Inflammatory macrophage treated with lipopolysaccharide for 1 hour (primary cell): ENCODE measurements at places on chromosomes 3 and 15.

DNA sequence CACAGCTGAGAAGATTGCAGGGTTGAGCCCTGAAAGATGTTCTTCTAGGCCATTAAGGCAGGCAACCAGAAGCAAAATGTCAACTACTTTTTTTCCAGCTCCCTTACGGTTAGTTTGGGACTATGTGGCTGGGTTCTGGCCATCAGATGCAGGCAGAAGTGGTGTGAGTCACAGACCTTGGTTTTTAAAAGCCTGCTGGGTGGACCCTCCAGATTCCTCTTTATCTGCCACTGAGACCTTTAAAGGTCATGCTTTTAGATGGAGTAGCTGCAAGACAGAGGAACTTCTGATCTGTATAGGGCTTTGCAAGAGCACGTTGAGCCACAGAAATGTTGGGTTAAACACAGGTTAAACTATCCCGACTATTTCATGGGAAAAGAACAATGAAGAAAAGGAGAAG lies 102.9 kb downstream of the CHST2 start:
- DNase-seq = no peak

- no peak for DNase-seq
These were observed 47.2 kb upstream of the SLC41A3 start for GRCh38 chr3:126130981-126131745.

- DNase-seq = peak; percentile 63
These were observed 16.4 kb downstream of the CCDC12 start for GRCh38 chr3:46960081-46960701.

DNA sequence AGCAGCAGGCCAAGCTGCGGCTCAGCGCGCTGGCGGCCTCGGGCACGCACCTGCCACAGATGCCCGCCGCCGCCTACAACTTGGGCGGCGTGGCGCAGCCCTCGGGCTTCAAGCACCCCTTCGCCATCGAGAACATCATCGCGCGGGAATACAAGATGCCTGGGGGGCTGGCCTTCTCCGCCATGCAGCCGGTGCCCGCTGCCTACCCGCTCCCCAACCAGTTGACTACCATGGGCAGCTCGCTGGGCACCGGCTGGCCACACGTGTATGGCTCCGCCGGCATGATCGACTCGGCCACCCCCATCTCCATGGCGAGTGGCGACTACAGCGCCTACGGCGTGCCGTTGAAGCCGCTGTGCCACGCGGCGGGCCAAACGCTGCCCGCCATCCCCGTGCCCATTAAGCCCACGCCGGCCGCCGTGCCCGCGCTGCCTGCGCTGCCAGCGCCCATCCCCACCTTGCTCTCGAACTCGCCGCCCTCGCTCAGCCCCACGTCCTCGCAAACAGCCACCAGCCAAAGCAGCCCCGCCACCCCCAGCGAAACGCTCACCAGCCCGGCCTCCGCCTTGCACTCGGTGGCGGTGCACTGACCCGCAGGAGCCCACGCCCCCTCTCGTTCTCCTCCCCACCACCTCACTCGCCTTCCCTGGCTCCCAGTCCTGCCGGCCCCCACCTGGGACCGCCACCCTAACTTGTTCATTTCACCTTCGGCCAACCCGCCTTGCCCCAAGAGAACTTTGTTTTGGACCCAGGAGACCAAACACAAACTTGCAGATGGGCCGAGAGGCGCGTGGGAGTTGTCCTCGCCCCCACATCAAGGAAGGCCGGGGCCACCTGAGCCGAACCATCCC lies 1.5 kb downstream of the FOXB1 start:
- no peak for DNase-seq

- DNase-seq = peak; percentile 13
These were observed 503 bp downstream of the HLTF start for GRCh38 chr3:149085828-149086231.

GRCh38 chr15:42720071-42720470 lies 16.9 kb downstream of the CDAN1 start:
- no peak for DNase-seq

GRCh38 chr3:33250712-33251111 lies 26.5 kb upstream of the FBXL2 start:
- DNase-seq = no peak

- no peak for DNase-seq
These were observed 149.0 kb downstream of the NEK10 start for GRCh38 chr3:27220166-27220565.

GRCh38 chr3:157428853-157429252 lies 7.8 kb upstream of the PTX3 start:
- peak; percentile 66 for DNase-seq

DNA sequence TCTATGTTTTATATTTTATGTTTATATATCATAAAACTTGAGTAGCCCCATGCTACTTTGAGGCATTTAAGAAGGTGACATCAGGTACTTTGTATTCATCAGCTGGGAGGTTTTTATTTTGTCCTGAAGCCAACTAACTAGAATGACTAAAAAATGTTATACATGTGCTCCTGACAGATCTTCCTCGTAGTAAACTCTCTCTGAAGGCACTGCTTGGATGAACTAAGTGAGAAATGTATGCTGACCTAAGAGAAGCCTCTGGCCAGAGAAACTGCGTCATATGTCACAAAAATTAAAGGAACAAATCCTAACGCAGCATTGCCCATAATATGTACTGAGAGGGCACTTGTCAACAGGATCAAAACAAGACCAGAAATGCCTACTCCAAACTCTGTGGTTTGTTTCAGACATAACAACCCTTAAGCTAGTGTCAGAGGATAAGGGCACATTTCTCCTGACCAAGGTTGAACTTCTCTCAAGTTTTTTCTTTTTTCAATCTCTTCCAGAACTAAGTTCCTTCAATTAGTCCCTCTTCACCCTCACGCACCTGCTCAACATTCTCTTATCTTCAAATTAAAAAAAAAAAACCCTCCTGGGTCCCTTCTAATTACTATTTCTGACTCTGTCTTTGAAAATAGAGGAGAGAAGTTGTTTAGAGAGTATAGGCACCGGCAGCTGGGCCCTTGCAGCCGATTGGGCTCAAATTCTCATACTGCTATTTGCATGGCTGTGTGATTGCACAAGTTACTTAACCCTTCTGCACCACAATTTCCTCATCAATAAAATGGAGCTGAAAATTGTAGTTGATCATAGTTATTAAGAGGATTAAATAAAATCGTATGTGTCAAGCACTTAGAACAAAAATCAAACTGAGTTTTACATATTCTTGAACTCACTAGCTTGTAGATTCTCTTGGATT lies 159.0 kb downstream of the FRMD5 start:
- no peak for DNase-seq

- no peak for DNase-seq
These were observed 14.2 kb downstream of the TMEM44 start for GRCh38 chr3:194618858-194619608.

DNA sequence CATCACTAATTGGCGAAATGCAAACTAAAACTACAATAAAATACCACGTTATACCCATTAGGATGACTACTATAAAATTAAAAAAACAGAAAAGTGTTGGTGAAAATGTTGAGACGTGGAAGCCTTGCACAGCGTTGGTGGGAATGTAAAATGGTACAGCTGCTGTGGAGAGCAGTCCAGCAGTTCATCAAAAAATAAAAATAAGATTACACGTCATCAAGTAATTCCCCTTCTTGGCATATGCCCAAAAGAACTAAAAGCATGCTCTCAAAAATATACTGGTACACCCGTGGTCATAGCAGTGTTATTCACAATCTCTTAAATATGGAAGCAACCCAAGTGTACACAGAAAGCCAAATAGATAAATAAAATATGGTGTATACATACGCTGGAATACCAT lies 71.8 kb upstream of the NDN start:
- DNase-seq = no peak

GRCh38 chr3:4466741-4467521 lies at the start of gene SUMF1:
TSS of gene SUMF1 (minus strand) at chr3:4467269. CDS start at chr3:4467245, 24 bp downstream.
- DNase-seq = peak; percentile 65

- no peak for DNase-seq
These were observed 544.7 kb downstream of the MECOM start for GRCh38 chr3:169118666-169119370.

GRCh38 chr3:114789803-114790202 lies 357.3 kb downstream of the ZBTB20 start:
- DNase-seq = no peak

DNA sequence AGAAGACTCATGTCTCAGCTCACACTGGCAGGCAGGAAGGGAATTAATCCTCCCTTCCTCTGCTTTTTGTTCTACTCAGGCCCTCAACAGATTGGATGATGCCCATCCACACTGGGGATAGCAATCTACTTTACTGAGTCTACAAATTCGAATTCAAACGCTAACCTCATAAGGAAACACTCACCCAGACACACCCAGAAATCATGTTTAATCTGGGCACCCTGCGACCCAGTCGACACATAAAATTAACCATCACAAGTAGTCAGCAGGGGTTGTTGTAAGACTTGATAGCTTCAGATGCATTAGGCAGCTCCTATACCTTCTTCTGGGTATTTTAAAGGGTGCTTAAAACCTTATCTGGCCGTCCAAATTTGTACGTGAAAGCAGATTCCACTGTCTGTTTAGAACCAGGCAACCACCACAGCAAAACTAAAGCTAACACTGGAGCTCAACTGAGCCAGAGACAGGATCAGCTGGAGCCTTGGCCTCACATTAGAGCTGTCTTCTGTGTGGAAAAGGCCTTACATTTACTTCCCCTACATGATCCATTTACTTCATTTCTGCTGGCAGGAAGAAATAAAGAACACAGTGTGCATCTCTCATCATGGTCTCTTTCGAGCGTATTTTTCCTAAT lies 407.3 kb upstream of the PPP2R3A start:
- DNase-seq = no peak

GRCh38 chr15:69760890-69761568 lies 308.4 kb downstream of the RPLP1 start:
- DNase-seq = peak; percentile 93

GRCh38 chr3:140013220-140013619 lies 78.2 kb downstream of the CLSTN2 start:
- DNase-seq = no peak

GRCh38 chr3:20154928-20155327 lies 31.1 kb downstream of the SGO1 start:
- DNase-seq = no peak

- DNase-seq = no peak
These were observed 68.5 kb upstream of the PLCL2 start for GRCh38 chr3:16816048-16816780.

- DNase-seq = no peak
These were observed 52.9 kb upstream of the RNU6-1 start for GRCh38 chr15:67892559-67893377.

GRCh38 chr3:186187401-186188275 lies 78.7 kb upstream of the ETV5 start:
- peak; percentile 25 for DNase-seq

- no peak for DNase-seq
These were observed 84.2 kb downstream of the SEMA6D start for GRCh38 chr15:47801522-47801921.

- DNase-seq = no peak
These were observed 283.7 kb downstream of the GBE1 start for GRCh38 chr3:81477740-81478139.
